ENCODE measurements at places on chromosomes 6 and 20.

DNA sequence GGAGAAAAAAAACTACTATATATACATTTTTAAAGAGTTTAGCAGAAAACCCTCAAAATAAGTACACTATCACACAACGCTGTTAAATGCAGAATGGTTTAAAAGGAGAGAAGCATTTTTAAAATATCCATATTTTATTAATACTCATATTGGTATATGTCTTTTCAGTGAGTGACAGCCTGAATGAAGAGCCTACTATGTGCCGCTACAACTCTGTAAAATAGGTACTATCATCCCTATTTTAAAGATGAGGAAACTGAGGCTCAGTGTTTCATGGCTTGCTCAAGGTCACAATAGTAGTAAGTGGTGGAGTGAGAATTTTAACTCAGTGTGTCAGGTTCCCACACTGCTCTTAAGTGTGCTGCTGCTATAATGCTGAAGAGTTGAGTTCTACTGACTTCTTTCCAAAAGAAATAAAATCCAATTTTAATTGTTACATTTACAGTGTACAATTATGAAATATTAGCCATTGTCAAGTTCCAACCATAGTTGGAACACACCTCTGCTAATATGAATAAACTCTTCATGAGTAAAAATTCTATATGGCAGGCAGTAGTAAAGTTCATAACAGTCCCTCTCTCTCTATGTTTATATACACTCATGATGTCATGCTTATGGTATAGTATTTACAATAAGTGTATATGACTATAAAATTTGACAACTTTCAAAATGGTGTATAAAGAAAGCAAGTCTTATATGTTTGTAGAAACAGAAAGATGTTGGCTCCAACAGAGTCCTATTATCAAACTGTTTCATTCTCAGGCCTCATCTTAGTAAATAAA is 3.1 kb downstream of the FAM184A start:
- no peak for DNase-seq

DNA sequence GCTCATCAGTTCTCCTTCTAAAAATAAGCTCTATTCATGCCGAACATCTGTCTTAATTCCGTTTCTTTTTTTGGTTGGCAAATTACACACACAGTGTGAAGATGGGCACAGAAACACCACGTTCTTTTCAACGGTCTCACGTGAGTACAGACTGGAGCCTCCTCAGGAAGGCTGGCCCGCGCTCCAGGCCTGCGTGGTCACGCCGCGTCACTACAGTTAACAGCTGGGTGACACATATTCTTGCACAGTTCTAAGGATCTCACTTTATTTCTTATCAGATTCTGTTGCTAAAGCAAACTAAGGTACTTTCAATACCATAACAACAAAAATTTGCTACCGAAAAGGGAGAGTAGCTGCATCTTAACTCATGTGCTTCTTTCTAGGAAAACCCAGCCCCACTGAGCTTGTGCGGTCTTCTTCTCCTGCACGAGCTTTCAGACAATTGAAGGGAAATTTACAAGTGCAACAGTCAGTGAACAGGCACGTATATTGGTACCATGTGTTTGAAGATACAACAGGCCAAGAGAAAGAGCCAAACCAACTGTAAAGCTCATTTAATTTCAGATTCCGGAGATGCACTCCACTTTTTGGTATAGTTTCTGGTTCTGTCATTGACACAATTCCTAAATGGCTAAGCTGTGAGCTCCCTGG is 55.6 kb upstream of the MPC1 start:
- no peak for DNase-seq

DNA sequence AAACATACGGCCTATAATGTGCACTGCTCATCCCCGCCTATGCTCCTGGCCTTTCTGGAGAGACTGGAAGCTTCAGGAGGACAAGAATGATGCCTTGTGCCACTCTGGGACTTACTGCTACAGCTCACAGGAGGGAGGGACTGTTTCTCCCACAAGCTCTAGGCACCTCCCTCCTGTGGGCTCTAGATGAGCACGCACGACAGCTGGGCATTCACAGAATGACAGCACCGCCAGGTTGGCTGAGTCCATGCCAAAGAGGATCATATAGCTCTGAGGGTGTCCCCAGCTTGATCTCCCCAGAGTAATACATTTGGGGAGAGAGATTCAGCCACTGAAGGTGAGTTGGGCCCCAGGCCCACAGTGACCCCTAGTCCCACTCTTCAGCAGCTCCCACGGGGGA is 10.1 kb upstream of the PGC start:
- no peak for DNase-seq

DNA sequence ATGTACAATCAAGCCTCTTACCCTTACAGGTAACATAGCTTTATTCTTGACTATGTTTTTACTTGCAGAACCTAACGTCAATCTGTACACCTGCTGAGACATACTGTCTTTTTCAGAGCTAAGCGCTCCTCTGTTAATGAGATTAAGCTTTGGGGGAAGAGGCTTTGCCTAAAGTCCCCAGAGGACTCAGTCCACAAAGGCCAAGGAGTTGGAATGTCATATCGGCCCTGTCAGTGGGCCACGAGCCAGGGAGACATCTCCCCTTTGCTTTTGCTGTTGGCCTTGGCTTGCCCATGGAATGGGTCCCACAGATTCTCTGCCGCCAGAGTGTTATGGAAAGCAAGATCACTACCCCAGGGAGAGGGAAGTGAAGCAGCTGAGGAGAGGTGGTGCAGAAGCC is 64.1 kb upstream of the SOX4 start:
- DNase-seq = no peak
